ENCODE measurements at places on chromosomes 1 and 21.

- no peak for DNase-seq
These were observed 32.0 kb upstream of the TDRD10 start for GRCh38 chr1:154469844-154470560.

- no peak for DNase-seq
These were observed 737 bp upstream of the SERPINC1 start for GRCh38 chr1:173917635-173918493.

- DNase-seq: no peak
These were observed 65.3 kb upstream of the SAMD13 start for GRCh38 chr1:84236256-84236655.

DNA sequence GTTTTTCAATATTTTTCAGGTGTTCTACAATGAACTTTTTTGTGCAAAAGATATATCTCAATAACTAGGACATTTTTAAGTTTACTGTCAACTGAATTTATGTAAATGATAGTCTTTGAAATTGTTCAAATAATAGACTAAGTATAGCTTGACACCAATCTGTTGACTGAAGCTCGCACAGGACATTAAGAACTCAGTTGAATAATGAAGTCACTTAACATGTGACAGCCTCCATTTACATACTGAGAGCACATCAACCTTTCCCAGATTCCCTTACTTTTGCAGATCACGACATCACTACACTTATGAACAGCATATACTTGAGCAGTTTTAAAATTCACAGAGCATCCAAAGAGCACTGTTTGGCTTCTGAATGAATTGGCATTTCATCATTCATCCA is 268.2 kb downstream of the LRRC7 start:
- DNase-seq: no peak

- no peak for DNase-seq
These were observed 132.9 kb upstream of the DPYD start for GRCh38 chr1:98053471-98054366.

DNA sequence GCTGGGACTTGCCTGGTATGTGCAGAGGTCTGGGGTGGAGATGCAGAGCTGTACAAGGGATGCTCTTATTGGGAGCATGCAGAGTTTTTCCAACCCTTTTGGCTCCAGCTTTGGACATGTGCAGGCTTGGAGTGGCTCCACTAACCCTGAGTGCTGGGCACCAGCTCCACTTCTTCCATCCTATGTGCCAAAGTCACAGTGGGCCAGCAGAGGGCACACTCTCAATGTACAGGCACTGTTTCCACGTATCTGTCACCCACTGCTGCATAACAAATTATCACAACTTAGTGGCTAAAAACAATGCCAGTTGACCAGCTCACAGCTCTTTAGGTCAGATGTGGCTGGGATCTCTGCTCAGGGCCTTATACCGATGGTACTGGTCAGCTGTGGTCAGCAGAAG is 631.8 kb downstream of the AJAP1 start:
- DNase-seq: no peak

DNA sequence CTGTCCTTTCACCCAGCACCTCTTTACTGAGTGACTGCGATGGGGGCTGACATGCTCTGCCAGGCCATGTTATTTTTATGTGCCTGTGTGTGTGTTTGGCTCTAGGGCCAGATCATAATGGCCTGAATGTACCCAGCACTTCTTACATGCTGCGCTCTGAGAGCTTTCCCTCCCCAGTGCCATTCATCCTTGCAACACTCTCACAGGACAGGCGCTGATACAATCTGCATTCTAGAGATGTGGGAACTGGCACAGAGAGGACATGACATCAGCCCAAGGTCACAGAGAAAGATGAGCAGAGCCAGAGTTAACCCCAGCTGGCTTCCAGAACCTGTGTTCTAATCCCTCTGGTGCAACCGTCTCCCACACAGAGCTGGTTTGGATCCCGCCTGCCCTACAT is 54.5 kb downstream of the ARHGEF10L start:
- no peak for DNase-seq

Measured in AG09319 (cell line).